Activated gamma-delta T cell treated with Interleukin-2 at 50 U/mL for 16 hours (primary cell): ENCODE measurements at places on chromosomes 11 and 22.
A peak's percentile ranks its signal among the peaks of the same experiment; 100 is the strongest.

GRCh38 chr22:35601743-35602615, 15.2 kb downstream of the MB start:
- DNase-seq: no peak

DNA sequence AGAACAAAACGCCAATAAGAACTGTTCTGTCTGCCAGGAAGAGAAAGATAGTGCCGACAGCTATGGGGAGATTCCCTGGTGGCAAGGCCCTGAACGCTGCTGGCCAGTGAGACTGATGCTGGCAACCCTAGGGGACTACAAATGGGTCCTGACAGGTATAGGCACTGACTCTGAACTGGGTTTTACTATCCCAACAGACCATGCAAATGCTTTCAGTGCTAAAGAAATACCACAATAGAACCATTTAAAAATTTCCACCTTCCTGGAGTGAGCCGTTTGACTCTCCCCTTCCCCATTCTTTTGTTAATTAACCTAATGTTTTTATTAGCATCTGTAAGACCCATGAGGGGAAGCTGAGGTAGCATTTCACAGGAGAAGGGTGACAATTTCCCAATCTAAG, 25.7 kb downstream of the USP28 start:
- DNase-seq: no peak

DNA sequence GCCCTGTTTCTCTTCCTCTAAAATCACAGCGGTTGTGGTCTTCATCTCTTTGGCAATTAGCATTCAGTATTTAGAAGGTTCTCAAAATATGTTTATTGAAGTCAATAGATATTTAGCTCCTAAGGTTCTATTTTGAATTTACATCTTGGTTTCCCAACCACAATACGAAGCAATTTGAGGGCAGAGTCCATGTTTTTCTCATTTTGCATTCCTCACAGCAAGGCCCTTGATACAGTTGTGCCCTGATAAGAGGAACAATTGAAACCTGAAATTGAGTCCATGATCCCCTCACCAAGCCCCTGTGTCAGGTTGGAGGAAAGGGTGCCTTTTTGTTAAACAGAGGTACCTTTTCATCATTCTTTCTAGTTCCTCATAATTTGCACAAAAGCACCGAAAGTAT, 131.5 kb downstream of the CCDC81 start:
- no peak for DNase-seq

DNA sequence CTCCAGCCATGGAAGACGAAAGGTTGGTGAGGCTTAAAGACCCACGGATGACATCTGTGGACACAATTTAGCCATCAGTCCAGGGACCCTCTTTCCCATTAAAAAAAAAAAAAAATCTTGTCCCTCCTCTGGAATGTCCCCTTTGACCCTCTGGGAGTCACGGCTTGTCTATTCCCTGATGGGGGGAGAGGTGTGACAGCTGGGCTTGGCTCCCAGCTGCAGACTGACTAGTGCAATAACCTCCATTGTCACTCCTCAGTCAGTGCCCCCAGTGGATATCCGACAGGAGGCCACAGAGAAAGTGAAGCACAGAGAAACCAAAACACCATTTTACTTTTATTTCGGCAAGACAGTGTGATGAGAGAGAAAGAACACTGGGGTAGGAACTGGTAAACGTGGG, 2.7 kb upstream of the VSIG2 start:
- DNase-seq: no peak

DNA sequence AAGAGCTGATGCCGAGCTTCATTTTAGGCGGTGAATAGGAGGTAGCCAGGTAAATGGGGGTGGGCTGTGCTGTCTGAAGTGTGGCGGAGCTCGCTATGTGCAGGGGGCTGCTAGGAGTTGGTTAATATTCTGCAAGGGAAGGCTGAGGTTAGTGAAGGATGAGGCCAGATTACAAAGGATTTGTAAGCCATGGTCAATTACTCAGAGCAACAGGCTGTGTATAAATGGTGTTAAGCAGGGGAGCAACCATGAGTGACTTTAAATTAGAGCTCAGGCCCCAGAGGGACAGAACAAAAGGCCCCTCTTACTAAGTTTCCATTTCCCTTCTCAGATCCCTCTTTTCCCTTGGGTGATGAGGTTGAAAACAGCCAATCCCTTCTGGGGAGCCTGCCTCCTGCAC, 7.3 kb upstream of the MCAM start:
- no peak for DNase-seq

- no peak for DNase-seq
Observed at GRCh38 chr11:44752713-44753112, 26.0 kb downstream of the TSPAN18 start.

DNA sequence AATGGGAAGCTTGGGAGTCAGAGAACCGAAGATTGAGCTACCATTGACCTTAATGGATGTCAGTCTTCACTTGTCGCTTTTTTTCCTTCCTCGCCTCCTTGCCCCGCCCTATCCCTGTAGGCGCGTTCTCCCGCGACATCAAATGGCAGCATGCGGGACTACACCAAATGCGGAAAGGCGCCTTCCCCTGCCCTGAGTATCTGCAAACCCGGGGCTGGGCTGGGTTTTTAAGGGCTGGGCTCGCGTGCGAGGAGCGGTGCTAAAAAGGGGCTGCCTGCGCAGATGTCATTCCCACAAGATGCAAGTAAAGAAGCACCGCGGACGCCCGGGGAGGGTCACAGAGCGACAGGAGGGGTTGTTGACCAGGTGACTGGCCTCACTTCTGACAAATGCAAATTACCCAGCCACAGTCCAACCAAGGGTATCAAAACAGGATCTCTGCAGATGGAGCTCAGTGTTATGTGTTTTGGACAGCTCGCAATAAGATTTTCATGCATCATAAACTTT, 4.7 kb upstream of the FAM111B start:
- peak; percentile 22 for DNase-seq

GRCh38 chr22:31753005-31753633, 700 bp upstream of the DEPDC5 start:
- DNase-seq: no peak

- no peak for DNase-seq
Observed at GRCh38 chr11:99327066-99327465, 306.3 kb downstream of the CNTN5 start.

DNA sequence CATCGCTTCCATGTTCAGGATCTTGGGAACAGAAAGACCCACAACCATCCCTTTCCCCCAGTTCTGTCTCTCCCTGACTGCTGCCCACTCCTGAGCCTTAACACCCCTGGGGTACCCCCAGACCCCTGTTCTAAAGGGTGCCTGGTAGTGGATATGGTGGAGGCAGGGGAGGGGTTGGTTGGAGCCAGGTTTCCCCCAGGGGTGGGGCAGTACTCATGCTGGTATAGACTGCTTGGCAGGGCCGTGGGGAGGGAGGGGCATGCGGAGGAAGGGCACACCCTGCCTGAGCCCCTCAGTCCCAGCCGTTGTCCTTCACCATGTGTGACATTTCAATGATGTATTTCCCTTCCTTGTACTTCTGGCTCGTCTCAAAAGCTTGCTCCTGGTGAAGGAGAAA, 4.0 kb downstream of the YPEL4 start:
- DNase-seq: no peak

- no peak for DNase-seq
Observed at GRCh38 chr11:126413426-126413825, 57.9 kb downstream of the ST3GAL4 start.

DNA sequence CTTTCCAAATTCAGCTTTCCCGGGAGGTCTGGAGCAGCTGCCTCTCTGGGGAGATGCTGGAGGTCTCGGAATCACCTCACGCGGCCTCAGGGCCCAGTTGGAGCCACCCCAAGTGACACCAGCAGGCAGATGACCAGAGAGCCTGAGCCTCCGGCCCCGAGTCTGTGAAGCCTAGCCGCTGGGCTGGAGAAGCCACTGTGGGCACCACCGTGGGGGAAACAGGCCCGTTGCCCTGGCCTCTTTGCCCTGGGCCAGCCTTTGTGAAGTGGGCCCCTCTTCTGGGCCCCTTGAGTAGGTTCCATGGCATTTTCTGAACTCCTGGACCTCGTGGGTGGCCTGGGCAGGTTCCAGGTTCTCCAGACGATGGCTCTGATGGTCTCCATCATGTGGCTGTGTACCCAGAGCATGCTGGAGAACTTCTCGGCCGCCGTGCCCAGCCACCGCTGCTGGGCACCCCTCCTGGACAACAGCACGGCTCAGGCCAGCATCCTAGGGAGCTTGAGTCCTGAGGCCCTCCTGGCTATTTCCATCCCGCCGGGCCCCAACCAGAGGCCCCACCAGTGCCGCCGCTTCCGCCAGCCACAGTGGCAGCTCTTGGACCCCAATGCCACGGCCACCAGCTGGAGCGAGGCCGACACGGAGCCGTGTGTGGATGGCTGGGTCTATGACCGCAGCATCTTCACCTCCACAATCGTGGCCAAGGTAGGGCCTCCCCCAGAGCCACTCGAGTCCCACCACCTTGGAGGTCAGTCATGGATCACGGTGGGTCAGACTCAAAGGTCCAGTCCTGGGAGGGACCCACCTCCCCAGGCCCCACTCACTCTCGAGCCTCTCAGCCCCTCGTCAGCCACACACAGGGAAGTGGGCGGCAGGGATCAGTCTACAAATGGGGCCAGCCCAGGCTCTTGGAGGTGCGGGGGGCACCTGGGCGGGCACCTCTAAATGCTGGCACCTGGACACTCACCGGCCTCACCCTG, 525 bp downstream of the SLC22A12 start:
- no peak for DNase-seq

- no peak for DNase-seq
Observed at GRCh38 chr11:99739464-99740089, 718.8 kb downstream of the CNTN5 start.

DNA sequence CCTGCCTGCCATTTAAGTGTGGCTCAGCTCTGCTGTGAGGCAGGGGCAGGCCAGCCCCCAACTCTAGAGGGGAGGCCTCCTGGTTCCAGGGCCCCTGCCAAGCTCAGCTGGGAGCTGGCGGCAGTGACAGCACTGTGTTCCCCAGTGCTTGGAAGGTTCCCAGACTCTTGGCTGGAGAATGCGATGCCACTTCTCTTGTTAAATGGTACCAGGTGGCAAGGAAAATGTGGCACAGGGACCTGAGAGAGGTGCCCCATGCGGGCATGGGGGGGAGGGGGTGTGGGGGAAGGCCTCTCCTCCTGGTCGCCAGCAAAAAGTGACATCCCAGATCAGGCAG, 8.4 kb upstream of the TNFRSF13C start:
- no peak for DNase-seq

- no peak for DNase-seq
Observed at GRCh38 chr11:46410021-46410420, 18.4 kb upstream of the CHRM4 start.

DNA sequence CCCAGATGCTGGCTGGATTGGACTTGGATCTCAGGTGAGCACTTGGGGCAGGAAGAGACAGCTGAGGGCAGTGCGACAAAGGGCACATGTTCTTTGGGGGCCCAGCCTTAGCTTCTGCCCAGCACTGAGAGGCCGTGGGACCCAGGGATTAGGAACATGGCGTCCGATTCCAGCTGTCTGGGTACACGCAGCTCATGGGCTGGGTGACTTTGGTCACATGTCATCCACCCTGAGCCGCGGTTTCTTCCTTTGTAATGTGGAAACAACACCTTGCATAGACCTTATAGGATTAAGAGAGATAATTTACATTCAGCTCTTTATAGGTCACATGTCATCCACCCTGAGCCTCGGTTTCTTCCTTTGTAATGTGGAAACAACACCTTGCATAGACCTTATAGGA, 39.8 kb downstream of the MYO18B start:
- no peak for DNase-seq

GRCh38 chr11:70567680-70568034, 169.3 kb downstream of the CTTN start:
- DNase-seq: no peak

GRCh38 chr11:66734215-66734614, 5.2 kb upstream of the SPTBN2 start:
- no peak for DNase-seq

GRCh38 chr11:21476588-21476987, 716.3 kb upstream of the ANO5 start:
- DNase-seq: no peak

DNA sequence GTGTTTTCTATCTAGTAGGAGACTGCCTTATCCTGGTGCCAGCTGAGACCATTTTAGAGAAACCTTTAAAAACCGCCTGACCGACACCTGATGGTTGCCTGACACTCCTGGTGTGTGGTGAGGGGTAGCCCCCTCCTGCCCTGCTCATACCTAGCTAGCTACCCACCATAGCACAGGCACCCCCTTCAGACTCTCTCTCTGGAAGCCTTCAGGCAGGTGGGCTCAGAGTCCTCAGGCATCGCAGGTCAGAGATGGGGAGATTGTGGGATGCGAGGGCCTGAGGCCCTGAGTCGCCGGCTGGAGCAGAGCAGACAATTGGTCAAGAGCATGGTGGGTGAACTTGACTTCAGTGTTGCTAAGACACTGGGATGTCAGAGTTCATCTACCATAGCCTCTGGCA, 424.6 kb downstream of the BRD1 start:
- no peak for DNase-seq
